Activated CD8-positive, alpha-beta memory T cell treated with anti-CD3 and anti-CD28 coated beads, Interleukin-2, amount 10 ng/mL, durations not matched to agents 7 days and 5 days (primary cell): ENCODE measurements at places on chromosomes 7 and 10.

DNA sequence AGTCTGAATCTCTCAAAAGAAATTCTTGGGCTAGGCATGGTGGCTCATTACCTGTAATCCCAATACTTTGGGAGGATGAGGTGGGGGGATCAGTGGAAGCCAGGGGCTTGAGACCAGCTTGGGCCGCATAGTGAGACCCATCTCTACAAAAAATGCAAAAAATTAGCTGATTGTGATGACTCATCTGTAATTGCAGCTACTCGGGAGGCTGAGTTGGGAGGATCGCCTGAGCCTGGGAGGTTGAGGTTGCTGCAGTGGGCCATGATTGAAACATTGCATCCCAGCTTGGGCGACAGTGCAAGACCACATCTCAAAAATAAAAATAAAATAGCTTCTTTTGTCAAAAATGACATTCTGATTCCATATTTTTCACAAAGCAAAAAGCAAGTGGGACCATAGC lies 644.8 kb upstream of the FOXK1 start:
- no peak for DNase-seq

- no peak for DNase-seq
Measured at GRCh38 chr10:98676895-98677294, 230.2 kb upstream of the HPS1 start.

DNA sequence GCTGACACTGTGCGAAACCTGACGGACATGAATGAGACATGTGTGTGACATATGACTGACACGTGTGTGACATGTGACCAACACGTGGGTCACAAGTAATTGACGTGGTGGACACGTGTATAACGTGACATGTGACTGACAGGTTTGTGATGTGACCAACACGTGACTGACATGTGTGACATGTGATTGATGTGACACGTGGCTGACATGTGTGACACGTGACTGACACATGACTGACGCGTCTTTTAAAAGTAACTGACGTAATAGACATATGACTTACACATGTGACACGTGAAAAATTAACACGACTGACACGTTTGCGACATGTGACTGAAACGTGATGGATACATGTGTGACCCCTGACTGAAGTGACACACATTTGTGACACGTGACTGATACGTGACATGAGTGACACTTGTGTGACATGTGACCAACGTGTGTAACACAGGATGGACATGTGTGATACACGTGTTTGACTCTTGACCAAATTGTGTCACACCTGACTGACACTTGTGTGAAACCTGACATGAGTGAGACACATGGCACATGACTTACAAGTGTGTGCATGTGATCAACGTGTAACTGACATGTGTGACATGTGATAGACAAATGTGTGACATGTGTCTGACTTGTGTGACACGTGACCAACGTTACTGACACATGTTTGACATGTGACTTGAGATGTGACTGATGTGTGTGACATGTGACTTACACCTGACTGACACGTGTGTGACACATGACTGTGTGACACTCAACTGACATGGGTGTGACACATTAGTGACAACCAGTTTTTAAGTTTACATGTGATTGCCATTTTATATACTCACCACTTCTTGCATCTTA lies 56.9 kb downstream of the ZNF92 start:
- no peak for DNase-seq

DNA sequence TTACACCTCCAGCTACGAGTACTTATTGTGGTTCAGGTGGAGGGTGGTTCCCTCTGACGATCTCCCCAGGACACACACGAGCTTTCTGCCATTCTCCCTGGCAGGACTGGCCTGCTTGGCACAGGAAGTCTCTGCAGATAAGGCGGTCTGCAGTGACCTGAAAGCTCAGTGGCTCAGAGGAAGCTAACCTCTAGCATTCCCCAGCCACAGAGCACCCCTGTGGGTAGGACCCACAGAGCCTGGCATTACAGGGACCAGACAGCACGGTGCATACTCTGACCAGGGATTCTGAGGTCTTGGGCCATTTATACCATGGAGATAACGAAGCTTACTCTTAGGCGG lies 1.9 kb upstream of the GPR146 start:
- no peak for DNase-seq

GRCh38 chr10:80957161-80957560 lies 419.5 kb downstream of the SH2D4B start:
- no peak for DNase-seq

- DNase-seq = no peak
Measured at GRCh38 chr7:30270921-30271320, 13.5 kb upstream of the ZNRF2 start.

DNA sequence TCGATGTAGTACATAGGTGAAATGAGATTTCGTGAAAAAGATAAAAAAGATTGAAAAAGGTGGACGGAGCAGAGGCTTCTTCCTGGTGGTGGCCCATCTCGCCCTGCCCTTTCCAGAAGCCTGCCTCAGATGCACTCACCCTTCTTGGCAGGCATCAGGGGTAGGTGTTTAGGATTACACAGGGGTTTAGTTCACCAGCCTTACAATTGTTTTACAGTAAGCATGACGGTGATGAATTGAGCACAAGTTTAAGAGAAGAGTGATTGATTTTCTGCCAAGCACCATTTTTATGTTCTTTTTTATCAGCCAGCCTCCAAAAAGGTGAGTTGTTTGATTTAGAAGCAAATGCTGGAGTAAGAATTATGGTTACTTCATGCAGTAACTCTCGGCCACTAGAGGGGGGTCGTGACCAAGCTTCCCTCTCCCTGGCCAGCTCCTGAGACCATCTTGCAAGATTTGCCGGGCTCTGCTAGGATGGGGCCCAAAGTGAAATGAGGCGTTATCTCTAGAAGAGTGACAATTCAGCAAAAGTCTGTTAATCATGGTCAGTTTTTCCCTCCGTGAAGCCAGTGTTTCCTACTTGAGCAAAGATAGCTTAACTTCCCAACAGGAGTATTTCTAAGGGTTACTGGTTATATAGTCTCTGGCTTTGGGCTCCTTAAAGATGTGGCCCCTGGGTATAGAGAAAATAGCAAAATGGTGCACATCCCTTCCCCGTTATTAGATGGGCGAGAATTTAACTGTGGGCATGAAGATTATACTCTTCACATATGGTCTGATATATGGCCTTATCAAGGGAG lies 228.8 kb downstream of the BMPER start:
- DNase-seq = no peak

DNA sequence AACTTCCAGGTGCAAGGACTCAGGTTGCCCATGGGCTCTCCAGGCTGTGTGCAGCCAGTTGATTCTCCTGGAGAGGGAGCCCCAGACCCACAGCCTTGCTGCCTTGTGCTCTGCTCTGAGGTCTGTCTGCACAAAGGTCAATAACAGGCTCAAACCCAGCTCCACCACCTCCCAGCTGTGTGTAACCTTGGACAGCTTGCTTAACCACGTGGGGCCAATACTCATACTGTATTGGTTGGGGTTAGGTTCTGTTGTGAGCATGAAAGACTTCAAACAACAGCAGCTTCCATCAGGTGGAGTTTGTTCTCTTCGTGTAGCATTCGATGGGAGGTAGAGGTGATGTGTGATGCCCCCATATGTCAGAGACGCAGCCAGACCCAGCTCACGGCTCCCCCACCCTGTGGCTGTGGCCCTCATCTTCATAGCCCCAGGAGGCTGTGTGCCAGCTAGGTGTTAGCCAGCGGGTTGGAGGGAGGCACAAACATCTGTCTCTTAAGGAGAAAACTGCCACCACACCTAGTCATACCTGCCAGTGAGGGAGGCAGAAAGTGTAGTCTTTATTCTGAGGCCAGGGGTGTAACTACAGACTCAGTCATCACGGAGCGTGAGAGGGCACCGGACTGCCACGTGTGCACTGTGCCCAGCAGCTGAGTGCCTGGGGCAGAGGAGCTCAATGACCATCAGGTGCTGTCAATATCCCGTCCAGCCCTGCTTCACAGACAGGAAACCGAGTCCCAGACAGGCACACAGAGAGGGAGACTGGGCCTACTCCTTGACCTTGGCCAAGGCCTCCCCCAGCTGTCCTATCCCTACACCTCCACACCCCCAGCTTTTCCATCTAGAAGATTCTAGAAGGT lies 8.1 kb upstream of the POLD2 start:
- no peak for DNase-seq

DNA sequence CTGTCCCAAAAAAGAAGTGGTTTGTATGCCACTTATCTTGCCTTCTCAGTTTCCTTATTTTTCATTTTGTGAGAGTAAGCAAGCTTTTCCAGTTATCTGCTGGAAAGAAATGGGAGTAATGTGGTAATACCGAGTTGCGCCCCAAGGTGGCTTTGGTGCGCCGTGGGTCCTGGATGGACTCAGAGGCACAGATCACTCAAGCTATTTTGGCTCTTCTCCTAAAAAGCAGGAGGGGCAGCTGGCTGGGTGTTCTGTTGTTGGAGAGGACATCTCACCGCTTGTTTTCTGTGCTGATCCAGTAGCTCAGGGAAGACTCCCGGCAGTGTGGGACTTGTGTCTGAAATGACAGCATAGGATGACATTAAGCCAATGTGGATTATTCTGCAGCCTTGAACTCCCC lies 16.4 kb downstream of the PRKRIP1 start:
- DNase-seq = no peak

DNA sequence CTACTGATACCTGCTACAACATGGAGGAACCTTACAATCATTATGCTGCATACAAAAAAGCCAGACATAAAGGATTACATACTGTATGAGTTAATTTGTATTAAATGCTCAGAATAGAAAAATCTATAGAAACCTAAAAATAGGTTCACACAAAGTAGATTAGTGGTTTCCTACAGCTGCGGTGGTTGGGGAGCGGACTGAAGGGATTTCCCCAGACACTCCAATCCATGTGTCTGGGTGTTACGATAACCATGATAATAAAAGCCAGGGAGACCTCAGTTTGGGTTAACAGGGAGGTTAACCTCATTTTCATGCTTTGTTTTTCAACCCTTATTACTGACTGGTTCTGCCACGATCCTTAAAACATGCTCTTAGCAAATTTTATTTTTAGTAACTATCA lies 355.9 kb downstream of the KCNMA1 start:
- no peak for DNase-seq

GRCh38 chr10:34310234-34310633 lies 504.9 kb downstream of the PARD3 start:
- DNase-seq = no peak

DNA sequence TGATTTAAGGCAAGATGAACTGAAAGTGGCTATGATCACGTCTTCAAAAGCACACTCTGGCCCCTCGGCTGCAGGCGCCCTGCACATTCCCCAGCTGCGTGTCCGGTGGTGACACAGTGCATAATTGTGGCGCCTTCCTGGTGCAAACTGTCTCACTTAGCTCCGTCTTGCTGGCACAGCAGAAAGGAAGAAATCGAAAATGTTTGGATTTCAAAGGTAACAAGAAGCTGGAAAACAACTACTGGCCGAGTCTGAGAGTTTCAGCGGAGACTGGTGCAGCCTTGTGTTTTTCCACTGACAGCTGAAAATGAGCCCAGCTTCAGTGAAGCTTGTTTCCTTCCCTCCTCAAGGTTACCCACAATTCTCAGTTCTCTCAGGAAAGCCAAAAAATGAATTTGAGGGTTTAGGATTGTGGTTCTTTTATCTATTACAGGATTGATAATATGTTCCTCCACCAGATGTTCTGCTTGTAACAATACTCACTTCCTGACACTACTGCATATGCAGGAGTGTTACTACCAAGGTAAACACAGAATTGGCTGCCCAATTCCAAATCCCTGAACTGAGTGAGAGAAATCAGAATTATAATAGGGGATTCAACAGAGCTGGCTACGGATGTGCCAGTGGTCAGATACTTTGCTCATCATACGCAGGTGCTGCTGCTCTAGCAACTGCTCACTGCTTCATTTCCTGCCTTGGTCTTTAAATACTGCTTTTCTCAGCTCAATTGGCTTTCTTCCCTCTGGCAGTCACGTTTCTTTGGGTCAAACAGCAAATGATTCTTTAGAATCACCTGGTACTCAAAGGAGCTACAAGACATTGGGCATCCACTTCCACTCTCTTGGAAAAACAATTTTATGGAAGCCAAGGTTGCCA lies 63.7 kb downstream of the TRUB1 start:
- DNase-seq = no peak

- DNase-seq = no peak
Measured at GRCh38 chr7:881441-882234, 5.3 kb downstream of the GET4 start.

DNA sequence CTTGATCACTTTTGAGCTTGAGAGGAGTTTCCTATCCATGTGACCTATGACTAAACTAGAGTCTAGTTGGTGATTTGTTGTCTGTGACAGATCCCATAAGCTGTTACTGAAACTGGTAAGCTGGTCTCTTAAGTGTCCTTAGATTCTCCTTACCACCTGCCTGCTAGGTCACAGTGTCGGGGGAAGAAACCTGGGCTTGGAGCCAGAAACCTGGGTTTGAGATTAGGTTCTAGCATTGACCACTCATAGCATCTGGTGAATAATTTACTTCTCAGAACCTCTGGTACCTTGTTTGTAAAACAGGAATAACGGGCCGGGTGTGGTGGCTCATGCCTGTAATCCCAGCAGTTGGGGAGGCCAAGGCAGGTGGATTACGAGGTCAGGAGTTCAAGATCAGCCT lies 21.8 kb upstream of the ITPRID1 start:
- no peak for DNase-seq

GRCh38 chr7:41881331-41882130 lies 178.6 kb upstream of the INHBA start:
- peak; percentile 92 for DNase-seq

DNA sequence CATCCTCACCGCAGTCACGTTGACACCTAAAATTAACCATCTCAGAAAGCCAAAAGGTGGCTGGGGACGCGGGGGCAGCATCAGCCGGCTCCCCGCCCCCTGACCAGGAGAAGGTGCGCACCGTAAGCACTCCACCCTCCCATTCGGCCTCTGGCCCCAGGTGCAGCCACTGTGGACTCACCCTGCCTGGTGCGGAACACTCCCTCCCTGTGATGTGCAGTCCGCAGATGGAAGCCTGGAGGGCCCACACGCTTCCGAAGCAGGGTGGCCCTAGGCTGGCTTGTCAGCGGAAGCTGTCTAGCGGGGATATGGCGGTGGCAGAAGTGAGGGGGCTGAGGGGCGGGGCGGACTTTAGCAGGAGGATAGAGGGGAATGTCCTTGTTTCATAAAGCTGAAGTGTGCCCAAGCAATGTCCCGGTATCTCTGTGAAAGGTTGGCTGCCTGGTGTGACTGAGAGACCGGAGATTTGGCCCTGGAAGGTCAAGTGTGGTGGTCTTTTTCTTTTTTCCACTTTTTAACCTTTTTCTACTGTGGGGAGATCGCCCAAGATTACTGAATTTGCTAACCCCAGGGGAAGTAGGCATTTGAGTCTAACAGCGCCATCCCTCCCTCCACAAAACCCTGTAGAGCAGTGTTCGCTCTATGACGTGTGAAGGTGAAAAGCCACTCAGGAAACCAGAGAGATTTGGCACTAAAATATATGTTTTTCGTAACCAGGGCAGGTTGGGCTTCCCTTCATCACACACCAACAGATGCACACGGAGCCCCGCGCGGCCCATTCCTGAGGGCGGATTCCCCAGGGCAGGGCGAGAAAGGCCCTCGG lies 74.7 kb downstream of the CXCL12 start:
- no peak for DNase-seq

- peak; percentile 42 for DNase-seq
Measured at GRCh38 chr7:5139998-5140397, 50.0 kb upstream of the WIPI2 start.

DNA sequence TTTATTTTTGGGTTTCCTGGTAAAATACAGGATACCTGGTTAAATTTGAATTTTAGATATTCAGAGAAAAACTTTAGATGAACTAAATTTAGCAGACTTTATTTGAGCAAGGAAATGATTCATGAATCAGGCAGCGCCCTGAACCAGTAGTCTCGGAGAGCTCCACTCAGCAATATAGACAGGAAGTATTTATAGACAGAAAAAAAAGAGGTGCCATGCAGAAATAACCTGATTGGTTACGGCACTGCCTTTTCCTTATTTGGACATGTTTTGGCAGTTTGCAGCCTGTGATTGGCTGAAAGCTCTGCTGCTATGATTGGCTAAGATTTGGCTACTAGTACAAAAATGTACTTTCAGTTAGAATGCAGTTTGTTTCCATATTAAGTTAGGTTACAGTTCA lies 198.3 kb upstream of the DKK1 start:
- DNase-seq = no peak
